ENCODE measurements at places on chromosomes 7 and 10. TPM values are rescaled to one million over a fixed set of nuclear protein-coding genes. Genes with fewer than 3 reads are reported as not detected.
A peak's percentile ranks its signal among the peaks of the same experiment; 100 is the strongest.

DNA sequence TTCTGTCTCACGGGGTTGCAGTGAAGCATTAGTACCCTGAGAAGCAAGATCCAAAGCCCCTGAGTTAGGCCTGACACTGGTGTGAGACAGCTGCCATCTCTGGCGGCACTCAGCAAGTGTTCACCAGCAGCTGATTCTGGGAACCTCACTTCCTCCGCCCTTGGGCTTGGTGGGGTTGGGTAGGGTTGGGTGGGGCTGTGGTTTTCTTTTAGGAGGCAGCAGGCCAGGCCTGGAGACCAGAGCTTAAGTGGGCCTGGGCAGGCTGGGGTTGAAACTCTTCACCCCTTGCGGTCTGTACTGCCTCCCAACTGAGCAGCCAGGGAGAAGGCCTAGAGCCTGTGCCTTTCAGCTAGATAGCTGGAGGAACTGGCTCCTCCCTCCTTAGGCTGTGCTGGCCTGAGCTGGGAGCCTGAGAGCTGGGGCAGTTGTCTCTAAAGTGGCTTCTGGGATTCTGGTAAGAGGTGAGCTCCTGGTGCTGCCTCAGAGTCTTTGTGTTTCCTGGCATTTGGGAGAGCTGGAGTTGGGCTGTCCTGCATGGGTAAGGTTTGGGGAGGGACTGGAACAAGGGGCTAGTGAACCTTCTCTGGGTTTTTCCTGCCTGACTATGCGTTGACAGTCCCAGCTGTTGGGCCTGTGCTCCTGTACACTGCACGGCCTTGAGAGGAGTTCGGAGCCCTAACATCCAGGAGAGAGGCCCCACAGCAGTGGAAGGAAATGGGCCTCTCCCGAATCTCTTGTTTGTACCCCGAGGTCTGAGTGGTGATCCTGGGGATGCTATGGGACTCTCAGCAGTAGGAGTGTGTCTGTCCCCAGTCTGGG lies 5.1 kb downstream of the TSPAN14 start:
- DNase-seq, result peak; percentile 90

- no peak for DNase-seq
Measured at GRCh38 chr10:21020545-21020944, 123.4 kb upstream of the NEBL start.

DNA sequence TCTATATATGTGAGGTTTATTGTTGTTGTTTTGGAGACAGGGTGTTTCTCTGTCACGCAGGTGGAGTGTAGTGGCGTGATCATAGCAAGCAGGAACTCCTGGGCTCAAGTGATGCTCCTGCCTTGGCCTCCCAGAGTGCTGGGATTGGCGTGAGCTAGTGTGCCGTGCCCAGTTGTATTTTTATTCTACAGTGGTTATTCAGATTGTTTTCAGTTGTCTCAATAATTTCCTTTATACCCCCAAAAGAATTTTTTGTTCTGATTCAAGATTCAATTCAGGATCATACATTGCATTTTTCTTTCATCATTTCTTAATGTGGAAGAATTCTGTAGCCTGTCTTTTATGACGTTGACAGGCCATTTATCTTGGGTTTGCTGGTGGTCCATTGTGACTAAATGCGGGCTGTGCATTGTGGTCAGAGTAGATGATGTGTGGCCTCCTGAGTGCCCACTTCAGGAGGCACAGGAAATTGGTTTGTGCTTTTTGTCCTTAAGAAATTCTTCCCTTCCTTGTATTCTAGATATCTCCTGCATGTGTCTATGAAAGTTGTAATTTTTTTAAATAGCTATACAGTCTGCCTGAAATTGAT lies 22.9 kb downstream of the RBM33 start:
- no peak for DNase-seq

DNA sequence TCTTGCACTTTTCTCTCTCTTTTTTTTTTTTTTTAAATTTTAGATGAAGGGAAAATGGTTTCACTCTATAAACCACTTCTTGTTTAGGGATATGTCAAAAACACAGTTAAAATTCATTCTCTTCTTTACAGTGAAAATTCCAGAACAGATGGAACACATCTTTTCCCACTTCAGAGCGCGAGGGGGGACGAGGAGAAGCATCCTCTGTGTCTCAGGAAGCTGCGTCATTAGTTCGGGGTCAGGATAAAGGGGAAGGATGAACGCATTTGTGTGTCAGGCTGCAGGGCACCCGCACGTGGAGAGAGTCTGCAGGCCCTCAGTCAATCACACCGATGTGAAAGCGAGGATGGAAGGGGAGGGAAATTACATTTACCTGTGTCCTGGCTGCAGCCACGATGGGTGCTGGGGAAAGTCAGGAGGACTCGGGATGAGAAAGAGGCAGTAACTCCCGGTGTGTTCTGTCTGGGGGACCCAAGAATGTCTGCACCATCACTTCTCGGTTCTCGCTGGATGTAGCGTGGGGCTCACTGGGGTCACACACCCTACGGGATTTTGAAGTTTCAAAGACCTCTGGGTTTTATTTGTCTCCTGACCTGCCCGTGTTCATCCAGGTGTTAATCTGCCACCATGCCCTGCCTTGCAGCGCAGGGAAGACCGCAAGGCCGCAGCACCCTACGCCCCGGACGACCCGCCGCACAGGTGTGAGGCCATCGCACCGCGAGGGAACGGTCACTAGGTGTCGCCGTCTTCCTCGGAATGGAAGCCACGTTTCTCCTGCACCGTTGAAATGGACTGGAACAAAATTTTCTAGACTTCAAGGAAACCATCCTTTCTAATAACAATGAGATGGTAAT lies 66.7 kb upstream of the PITRM1 start:
- peak; percentile 61 for DNase-seq

- DNase-seq, result no peak
Measured at GRCh38 chr10:121337427-121337826, 260.8 kb downstream of the FGFR2 start.

GRCh38 chr7:91080351-91080750 lies 183.9 kb upstream of the FZD1 start:
- DNase-seq, result no peak

- no peak for DNase-seq
Measured at GRCh38 chr7:47654672-47655298, 72.9 kb upstream of the TNS3 start.

- DNase-seq, result no peak
Measured at GRCh38 chr10:121788115-121788514, 139.7 kb downstream of the ATE1 start.

GRCh38 chr7:44272456-44272855 lies 52.9 kb downstream of the CAMK2B start:
- DNase-seq, result no peak

- no peak for DNase-seq
Measured at GRCh38 chr7:45061806-45062425, 26.9 kb downstream of the NACAD start.

DNA sequence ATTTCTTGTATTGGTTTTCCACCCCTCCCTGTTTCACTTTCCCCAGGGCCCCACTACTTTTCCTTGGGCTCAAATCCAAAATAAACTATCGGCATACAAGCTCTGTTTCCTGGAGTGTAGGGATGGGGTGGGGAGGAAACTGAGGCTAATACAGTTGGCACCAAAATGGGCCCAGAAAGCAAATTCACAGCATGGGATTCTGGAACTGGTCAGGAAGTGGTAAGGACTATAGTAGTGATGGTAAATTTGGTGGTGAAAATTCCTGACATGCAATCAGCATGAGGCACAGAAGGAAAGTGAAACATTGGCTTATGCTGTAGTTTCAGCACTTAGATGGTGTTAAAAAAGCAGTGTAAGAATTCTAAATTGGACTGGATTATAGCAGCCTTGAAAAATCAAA lies 8.7 kb upstream of the SAMD9L start:
- DNase-seq, result no peak

GRCh38 chr7:36961693-36962092 lies 237.4 kb upstream of the AOAH start:
- no peak for DNase-seq

DNA sequence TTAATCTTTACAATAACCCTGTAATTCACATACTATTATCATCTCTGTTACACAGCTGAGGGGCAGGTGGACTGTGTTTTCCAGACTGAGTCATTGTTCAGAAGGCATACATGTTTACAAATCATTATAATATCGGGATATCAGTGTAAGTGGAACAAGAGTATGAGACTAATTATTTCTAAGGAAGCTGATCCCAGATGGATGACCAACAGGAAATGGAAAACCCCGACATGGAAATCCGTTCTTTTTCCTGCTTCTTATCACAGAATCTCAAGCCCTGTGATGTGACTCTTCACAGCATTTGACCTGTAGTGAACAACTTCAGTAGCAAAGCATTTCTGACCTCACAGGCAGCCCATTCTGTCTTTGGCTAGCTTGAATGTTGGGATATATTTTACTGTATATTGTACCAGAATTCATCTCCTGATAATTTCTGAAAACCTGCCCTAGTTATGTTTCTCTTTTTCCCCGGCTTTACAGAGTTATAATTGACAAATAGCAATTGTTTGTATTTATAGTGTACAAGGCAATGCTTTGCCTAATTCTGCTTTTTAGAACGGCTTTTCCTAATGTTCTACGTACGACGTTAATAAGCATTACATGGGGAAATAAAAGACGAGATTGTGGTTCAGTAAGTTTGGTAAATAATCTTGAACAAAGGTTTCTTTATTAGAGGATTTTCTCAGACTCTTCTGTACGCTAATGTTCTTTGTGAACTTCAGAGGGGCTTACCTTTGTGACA lies 78.6 kb upstream of the SYPL1 start:
- no peak for DNase-seq

GRCh38 chr10:36057180-36057579 lies 415.1 kb upstream of the FZD8 start:
- no peak for DNase-seq

DNA sequence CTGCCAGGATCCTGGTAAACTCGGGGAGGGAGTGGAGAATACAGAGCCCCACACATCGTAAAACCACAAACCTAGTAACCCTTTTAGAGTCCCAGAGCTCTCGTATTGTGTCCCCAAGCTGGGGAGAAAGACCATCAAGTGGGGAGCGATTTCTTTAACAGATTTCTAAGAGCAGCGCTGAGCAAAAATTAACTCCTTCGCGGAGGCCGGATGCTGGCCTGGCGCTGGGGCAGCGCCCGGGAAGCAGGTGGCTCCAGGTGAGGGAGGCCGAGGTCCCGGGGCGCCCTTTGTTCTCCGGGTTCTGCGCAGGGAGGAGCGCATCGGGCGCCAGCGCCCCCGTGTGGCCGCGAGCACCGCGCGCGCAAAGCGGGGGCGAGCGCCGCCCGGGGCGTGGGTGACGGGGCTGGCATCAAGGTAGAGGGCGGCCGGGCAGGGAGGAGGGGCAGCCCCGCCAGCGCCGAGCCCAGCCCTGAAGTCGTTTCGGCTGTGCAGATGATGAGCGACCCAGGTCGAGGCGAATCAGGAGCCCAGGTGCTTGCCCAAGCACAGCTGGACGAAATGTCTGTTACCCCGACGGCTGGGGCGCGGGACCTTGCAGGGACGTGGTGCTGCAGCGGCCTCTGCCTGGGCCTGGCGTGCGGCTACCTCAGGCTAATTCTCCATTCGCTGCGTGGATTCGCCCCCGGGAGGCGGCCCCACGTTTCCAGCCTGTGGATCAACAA lies 10.4 kb upstream of the FGFR2 start:
- DNase-seq, result peak; percentile 70

- no peak for DNase-seq
Measured at GRCh38 chr10:413662-414071, 275.8 kb downstream of the DIP2C start.

GRCh38 chr7:135428011-135428410 lies 81.9 kb downstream of the CNOT4 start:
- DNase-seq, result no peak

GRCh38 chr10:98296524-98296923 lies 28.5 kb upstream of the LOXL4 start:
- no peak for DNase-seq

- no peak for DNase-seq
Measured at GRCh38 chr7:96675548-96675947, 34.1 kb downstream of the SEM1 start.

- no peak for DNase-seq
Measured at GRCh38 chr7:152076324-152076821, 50.9 kb downstream of the GALNT11 start.

GRCh38 chr7:37048674-37049073 lies 324.4 kb upstream of the AOAH start:
- DNase-seq, result no peak

Gene EN2
- total RNA-seq, result not detected

Gene PDE6C
- total RNA-seq, result not detected

Gene TSPAN15
- 52.4 TPM for total RNA-seq

Gene NUB1
- total RNA-seq, result 42.4 TPM

Gene OR13A1
- total RNA-seq, result not detected

Gene TMEM225B
- 0.60 TPM for total RNA-seq

Gene SH2D4B
- total RNA-seq, result 0.23 TPM

Measured in left lung (tissue), 14 donors.